ENCODE measurements at places on chromosomes 2 and 18. TPM values are rescaled to one million over a fixed set of nuclear protein-coding genes. Genes with fewer than 3 reads are reported as not detected.

- H3K36me3 ChIP-seq, result peaks cover 14% of the 10 kb centered on the region
- H3K27me3 ChIP-seq, result no peaks in the 10 kb centered on the region
- H3K27ac ChIP-seq, result peak overlapping the region; percentile 61
- no peak for DNase-seq
- H3K4me1 ChIP-seq, result no peaks in the 10 kb centered on the region
- no peak overlapping the region for H3K4me3 ChIP-seq
These were observed 52.6 kb upstream of the KIDINS220 start for GRCh38 chr2:8889978-8890377.

- H3K36me3 ChIP-seq, result no peaks in the 10 kb centered on the region
- H3K27me3 ChIP-seq, result no peaks in the 10 kb centered on the region
- no peak overlapping the region for H3K27ac ChIP-seq
- no peaks in the 10 kb centered on the region for H3K4me1 ChIP-seq
- DNase-seq, result no peak
These were observed 14.1 kb upstream of the KLF11 start for GRCh38 chr2:10028988-10029874.

DNA sequence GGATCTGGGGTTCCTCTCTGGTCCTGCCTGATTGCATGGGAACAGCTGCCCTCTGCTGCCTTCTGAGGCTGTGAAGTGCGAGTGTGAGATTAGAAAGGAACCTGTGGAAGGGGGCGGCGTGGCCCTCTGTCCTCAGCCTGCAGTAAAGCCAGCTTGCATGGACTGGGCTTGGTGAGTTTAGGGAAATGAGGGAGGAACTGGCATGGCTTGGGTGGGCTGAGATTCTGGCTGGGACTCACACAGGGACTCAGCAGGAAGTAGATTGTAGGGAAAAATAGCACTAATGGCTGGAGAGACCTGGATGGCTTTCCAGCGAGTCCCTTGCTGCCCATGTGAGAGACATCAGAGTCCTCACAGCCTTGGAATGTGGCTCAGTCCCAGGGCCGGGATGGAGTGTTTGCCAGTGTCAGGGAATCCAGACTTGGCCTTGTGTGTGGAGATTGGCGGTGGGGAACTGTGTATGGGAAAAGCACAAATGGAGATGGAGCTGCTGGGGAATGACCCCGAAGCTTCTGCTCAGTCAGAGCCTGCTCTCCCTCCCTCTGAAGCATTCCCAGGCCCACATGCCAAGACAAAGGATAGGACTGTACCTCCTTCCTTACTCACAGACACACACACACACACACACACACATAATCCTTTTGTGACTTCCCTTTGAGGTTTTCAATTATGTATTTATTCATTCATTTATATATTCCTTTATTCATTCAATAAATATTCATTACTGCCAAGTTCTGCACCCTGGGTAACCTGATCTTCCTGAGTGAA, 115.4 kb downstream of the ACAA2 start:
- DNase-seq, result no peak
- no peak overlapping the region for H3K27ac ChIP-seq
- H3K36me3 ChIP-seq, result no peaks in the 10 kb centered on the region
- H3K27me3 ChIP-seq, result no peaks in the 10 kb centered on the region
- H3K4me3 ChIP-seq, result no peak overlapping the region
- H3K4me1 ChIP-seq, result peaks cover 6% of the 10 kb centered on the region

GRCh38 chr2:29022679-29023078, 41.6 kb downstream of the TOGARAM2 start:
- H3K27ac ChIP-seq, result no peak overlapping the region
- H3K27me3 ChIP-seq, result no peaks in the 10 kb centered on the region
- H3K4me3 ChIP-seq, result no peak overlapping the region
- peaks cover 9% of the 10 kb centered on the region for H3K36me3 ChIP-seq

DNA sequence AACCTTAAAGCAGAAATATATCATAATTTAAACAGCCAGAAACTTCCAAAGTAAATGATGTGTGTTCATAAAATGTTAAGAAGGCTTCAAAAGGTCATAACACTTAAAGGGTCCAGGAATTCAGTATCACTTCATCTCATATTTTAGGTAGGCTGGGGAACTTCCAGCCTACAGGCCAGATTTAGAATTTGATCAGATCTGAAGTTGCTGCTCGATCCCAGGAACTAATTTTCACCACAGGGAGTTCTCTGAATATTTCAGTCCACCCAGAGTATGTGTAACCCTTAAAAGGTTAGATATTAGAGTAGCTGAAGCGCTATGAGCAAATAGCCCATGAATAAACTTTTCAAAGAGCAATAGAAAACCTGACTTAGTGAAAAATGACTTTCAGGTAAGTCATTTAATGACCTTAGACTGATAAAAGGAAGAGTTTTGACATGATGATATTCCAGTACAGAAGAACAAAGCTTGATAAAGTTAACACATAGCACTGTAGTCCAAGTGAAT, 1.7 kb downstream of the WIPF1 start:
- H3K36me3 ChIP-seq, result no peaks in the 10 kb centered on the region
- peak overlapping the region; percentile 16 for H3K27ac ChIP-seq
- H3K4me3 ChIP-seq, result no peak overlapping the region
- no peak for DNase-seq
- H3K27me3 ChIP-seq, result no peaks in the 10 kb centered on the region

DNA sequence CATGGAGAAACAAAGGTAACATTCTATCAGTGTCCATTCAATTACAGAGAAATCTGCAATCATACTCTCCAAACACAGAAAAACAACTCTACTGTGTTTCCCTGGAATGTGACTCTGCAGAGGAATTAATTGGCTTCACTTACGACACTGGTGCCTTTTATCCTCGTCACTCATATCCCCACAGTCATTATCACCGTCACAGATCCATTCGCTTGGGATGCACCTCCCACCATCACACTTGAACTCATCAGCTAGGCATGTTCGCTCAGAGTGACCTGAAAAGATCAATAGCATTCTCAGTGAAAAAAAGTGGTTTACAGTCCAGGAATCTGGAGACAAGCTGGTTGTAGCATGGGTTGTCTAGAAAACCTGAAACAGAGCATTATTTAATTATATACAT, 124.3 kb downstream of the DHRS9 start:
- no peak for DNase-seq
- no peaks in the 10 kb centered on the region for H3K4me1 ChIP-seq
- no peaks in the 10 kb centered on the region for H3K36me3 ChIP-seq
- H3K27me3 ChIP-seq, result peaks cover 53% of the 10 kb centered on the region

GRCh38 chr18:74930616-74931015, 278.3 kb downstream of the PTGR3 start:
- DNase-seq, result no peak
- H3K4me1 ChIP-seq, result no peaks in the 10 kb centered on the region
- H3K36me3 ChIP-seq, result no peaks in the 10 kb centered on the region
- no peaks in the 10 kb centered on the region for H3K27me3 ChIP-seq
- H3K27ac ChIP-seq, result no peak overlapping the region
- no peak overlapping the region for H3K4me3 ChIP-seq

- H3K36me3 ChIP-seq, result peaks cover 7% of the 10 kb centered on the region
- no peaks in the 10 kb centered on the region for H3K4me1 ChIP-seq
- no peaks in the 10 kb centered on the region for H3K27me3 ChIP-seq
- no peak overlapping the region for H3K4me3 ChIP-seq
These were observed 1375.4 kb upstream of the CELF4 start for GRCh38 chr18:38940863-38941531.

GRCh38 chr2:242013771-242014170, 144.2 kb downstream of the RTP5 start:
- H3K4me1 ChIP-seq, result no peaks in the 10 kb centered on the region
- no peak overlapping the region for H3K27ac ChIP-seq
- no peaks in the 10 kb centered on the region for H3K36me3 ChIP-seq
- no peak overlapping the region for H3K4me3 ChIP-seq
- no peak for DNase-seq

DNA sequence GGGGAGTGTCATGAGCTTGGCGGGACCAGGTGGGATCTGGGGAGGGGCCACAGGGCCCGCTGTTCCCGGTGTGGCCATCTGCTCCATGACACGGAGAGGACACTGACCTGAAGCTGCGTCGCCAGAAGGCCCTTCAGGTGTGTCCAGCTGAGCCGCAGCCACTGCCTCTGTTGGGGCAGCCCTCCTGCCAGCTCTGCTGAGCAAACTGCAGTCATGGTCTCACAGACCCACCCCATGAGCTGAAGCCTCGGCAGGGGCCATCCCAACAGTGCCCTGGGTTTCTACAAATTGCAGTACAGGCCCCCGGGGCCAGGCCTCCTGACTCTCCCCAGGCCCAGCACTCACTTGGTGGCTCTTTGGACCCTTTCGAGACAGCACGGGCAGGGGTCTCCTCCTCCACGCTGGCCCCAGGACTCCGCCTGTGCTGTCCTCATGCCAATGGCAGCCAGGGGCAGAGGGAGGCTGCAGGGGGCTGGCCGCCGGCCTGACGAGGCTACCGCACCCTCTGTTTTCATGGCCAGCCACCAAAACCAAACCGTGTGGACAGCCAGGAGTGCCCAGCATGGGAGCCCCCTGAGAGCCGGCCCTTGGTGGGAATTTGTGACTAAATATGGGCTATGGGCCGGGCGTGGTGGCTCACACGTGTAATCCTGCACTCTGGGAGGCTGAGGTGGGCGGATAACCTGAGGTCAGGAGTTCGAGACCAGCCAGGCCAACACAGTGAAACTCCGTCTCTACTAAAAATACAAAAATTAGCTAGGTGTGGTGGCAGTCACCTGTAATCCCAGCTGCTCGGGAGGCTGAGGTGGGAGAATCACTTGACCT, 175.2 kb upstream of the SALL3 start:
- no peaks in the 10 kb centered on the region for H3K36me3 ChIP-seq
- H3K27ac ChIP-seq, result no peak overlapping the region
- H3K4me1 ChIP-seq, result no peaks in the 10 kb centered on the region
- no peaks in the 10 kb centered on the region for H3K27me3 ChIP-seq
- DNase-seq, result no peak

DNA sequence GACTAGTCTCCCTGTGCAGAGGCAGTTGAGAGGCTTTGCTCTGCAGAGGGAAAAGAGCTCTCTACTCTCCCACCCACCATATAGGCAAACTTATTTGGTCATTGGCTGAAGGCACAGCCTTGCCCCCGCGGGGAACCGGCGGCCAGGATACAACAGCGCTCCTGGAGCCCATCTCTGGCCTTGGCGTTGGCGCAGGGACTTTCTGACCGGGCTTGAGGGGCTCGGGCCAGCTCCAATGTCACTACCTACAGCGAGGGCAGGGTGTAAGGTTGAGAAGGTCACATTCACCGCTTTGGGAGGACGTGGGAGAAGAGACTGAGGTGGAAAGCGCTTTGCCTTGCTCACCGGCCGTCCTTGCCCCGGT, 2.2 kb downstream of the ONECUT2 start:
- peak overlapping the region; percentile 40 for H3K4me3 ChIP-seq
- H3K36me3 ChIP-seq, result peaks cover 6% of the 10 kb centered on the region
- H3K27ac ChIP-seq, result no peak overlapping the region
- H3K4me1 ChIP-seq, result peaks cover 18% of the 10 kb centered on the region

DNA sequence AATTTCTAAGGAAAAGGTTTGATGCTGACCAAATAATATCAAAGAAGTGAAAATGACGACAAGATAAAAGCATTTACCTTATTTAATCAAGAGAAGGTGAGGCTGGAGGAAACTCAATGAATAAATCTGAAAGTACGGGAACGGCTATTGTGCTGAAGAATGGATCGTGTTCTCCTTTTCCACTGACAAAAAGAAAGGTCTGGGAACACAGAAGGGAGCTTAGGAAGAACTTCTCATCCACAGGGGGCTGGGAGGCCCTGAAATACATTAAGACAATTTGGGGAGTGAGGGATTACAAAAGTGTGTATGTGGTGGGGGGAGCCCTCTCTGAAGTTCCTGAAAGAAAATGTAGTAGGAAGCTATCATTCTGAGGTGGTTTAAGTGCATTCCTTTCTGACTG, 582.3 kb downstream of the SLC4A3 start:
- no peaks in the 10 kb centered on the region for H3K27me3 ChIP-seq
- H3K4me3 ChIP-seq, result no peak overlapping the region

DNA sequence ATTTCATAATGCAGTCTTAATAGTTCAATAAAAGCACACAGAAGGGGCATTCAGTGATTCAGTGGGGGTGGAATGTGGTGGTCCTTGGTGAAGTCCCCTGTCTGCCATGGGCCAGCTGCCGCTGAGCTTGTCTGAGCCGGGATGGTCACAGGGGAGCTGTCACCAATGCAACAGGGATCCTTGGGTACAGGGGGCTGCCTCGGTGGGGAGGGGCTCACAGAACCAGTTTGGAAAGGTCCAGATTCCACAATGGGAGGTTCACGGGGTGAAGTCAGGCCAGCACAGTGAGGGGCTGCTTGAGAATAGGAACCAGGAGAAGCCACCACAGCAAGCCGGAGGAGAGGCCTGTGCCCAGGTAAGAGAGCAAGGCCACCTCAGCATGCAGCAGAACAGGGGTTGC, 75.4 kb downstream of the GYPC start:
- H3K4me1 ChIP-seq, result no peaks in the 10 kb centered on the region
- no peak overlapping the region for H3K27ac ChIP-seq
- peaks cover 14% of the 10 kb centered on the region for H3K27me3 ChIP-seq
- DNase-seq, result no peak
- no peaks in the 10 kb centered on the region for H3K36me3 ChIP-seq

DNA sequence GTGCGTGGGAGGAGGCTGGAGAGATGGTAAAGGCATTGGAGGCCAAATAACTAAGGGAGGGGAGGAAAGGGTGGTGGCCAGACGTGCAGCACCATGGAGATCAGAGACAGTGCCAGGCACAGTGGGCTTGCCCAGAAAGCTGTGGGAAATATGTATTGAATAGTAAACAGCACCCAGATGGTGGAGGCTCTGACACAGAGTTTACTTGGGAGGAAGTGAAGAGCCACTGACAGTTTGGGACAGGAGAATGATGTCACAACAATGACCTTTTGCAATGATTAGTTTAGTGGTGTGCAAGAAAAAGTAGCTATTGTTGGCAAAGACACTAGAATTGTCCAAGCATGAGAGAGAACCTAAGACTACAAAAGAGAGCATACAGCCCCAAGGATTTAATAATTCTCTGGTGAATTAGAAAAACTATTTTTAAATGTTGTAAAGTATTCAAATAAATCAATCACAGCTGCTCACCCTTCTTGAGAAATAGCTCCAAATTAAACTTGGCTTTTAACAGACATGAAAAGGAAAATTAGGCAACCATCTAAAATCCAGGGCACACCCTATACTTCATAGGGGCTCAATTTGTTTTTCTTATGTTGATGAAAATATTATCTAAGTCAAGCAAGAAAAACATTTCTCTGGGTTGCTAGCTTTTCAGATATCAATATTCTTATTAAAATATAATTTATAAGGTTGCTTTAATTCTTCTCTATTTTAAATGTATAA, 458.7 kb upstream of the HNRNPA3 start:
- H3K36me3 ChIP-seq, result no peaks in the 10 kb centered on the region
- no peak overlapping the region for H3K27ac ChIP-seq
- peaks cover 10% of the 10 kb centered on the region for H3K4me1 ChIP-seq
- peaks cover 59% of the 10 kb centered on the region for H3K27me3 ChIP-seq
- no peak overlapping the region for H3K4me3 ChIP-seq

The FSHR gene
- total RNA-seq, result not detected

The DNAJC10 gene
- total RNA-seq, result 281 TPM

The GPR148 gene
- total RNA-seq, result not detected

The HDLBP gene
- 670 TPM for total RNA-seq

The GAL3ST2 gene
- total RNA-seq, result 0.37 TPM

The UCN gene
- 9.5 TPM for total RNA-seq

The ZNG1B gene
- total RNA-seq, result 44.6 TPM

The ALK gene
- not detected for total RNA-seq
